ENCODE measurements at places on chromosomes 7 and 10.

GRCh38 chr7:101174322-101174854 lies 5.7 kb downstream of the NAT16 start:
- peaks cover 10% of the 10 kb centered on the region for H3K36me3 ChIP-seq
- peak overlapping the region; percentile 67 for H3K4me3 ChIP-seq
- H3K4me1 ChIP-seq, result peaks cover 38% of the 10 kb centered on the region
- no peak for DNase-seq

DNA sequence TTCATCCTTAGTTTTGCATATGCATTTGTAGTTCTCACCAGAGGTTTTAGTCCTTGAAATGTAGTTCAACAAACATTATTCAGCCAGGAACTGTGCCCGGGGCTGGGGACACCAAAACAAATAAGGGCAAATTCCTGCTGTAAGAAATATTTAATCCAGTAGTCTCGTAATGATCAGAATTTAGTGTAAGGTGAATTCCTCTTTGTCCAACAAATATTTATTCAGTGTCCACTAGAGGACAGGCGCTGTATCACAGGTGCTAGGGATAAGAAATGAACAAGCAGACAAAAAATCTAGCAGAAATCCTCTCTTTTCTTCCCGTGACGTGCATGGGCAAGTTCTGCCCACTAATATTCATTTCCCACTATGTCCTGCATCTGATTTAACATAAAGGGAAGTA lies 17.6 kb downstream of the LGI1 start:
- H3K4me1 ChIP-seq, result no peaks in the 10 kb centered on the region
- no peak overlapping the region for H3K27ac ChIP-seq
- no peaks in the 10 kb centered on the region for H3K36me3 ChIP-seq

DNA sequence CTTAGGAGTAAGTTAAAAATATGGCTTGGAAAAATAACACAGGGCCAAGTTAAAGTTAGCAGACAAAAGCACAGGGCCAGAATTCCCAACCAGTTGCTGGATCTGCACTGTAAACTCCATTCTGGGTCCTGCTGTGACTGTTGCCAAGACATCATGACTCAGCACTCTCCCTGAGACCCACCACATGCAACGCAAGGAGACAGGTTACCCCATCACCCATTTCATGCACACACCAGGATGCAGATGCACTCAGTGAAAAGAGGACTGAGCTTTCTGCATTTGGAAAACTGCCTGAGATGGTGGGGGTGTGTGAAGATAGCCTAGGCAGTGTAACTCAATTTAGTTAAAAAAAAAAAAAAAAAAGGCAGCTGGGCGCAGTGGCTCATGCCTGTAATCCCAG lies 97.6 kb upstream of the ZNF438 start:
- no peaks in the 10 kb centered on the region for H3K36me3 ChIP-seq
- no peak overlapping the region for H3K27ac ChIP-seq
- H3K4me3 ChIP-seq, result no peak overlapping the region

- peak overlapping the region; percentile 73 for H3K27ac ChIP-seq
- no peak overlapping the region for H3K4me3 ChIP-seq
- no peaks in the 10 kb centered on the region for H3K27me3 ChIP-seq
- H3K36me3 ChIP-seq, result no peaks in the 10 kb centered on the region
Measured at GRCh38 chr10:5752301-5752871, 60.8 kb downstream of the GDI2 start.

DNA sequence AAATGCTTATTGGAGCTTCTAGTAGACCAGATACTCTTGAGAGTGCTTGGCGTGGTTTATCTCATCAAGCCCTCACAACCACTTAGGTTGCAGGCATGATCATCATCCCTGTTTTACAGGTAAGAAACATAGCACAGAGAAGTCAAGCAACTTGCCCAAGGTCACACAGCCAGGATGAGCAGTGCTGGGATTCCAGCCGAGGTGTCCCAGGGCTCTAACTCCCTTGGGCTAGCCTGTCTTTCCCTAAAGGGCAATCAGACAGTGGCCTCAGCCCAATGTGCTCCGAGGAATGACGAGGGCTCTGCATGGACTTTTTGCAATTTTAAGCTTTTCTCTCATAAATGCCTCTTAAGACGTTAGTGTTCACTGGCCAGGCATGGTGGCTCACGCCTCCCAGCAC lies 39.9 kb upstream of the SPDYE3 start:
- no peaks in the 10 kb centered on the region for H3K27me3 ChIP-seq
- no peak overlapping the region for H3K4me3 ChIP-seq
- H3K4me1 ChIP-seq, result peaks cover 17% of the 10 kb centered on the region
- no peaks in the 10 kb centered on the region for H3K36me3 ChIP-seq

- H3K27me3 ChIP-seq, result no peaks in the 10 kb centered on the region
- H3K27ac ChIP-seq, result peak overlapping the region; percentile 94
- DNase-seq, result no peak
- H3K36me3 ChIP-seq, result peaks cover 7% of the 10 kb centered on the region
Measured at GRCh38 chr7:127586346-127586745, 950 bp upstream of the GCC1 start.

DNA sequence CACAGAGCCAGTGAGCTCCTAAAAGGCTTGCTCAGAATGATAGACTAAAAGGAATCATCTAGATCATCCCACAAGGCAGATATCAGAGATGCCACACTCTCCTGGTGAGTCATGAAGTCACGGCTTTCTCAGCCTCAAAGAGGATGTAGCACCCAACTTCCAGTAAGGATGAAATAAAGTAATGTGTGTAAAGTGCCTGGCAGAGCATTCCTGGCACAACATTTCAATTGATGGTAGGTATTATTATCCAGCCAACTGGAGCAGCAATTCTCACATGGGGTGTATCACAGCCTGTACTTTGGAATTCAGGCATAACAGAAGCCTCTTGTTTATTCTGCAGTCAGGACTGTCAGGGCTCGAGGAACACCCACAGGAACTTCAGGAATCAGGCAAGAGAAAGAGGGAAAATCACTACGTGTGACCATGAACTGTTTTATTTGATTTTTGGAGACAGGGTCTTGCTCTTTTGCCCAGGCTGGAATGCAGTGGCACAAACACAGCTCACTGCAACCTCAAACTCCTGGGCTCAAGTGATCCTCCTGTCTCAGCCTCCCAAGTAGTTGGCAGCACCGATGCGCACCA lies 5.3 kb upstream of the NAT16 start:
- H3K27me3 ChIP-seq, result peaks cover 42% of the 10 kb centered on the region
- peaks cover 2% of the 10 kb centered on the region for H3K4me1 ChIP-seq
- peaks cover 8% of the 10 kb centered on the region for H3K36me3 ChIP-seq
- no peak overlapping the region for H3K4me3 ChIP-seq
- H3K27ac ChIP-seq, result no peak overlapping the region

DNA sequence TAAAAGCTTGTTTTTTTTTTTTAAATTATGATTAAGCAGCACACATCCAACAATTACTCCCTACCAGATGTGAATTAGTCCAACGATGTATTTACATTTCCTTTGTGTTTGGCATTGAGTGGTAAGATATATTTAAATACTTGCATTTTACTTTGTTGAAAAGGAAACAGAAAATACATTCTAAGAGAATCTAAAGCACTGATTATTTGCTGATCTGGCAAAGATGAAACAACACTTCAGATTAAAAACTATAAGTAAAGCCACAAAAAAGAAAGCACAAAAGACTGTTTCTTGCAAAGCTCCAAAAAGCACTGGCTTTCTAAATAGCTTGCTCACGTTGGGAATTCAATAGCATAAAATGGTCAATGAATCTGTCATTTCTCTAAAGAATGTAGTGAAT lies 466.5 kb downstream of the PHTF2 start:
- H3K4me1 ChIP-seq, result no peaks in the 10 kb centered on the region
- H3K36me3 ChIP-seq, result no peaks in the 10 kb centered on the region
- peaks cover 5% of the 10 kb centered on the region for H3K27me3 ChIP-seq
- H3K4me3 ChIP-seq, result no peak overlapping the region
- no peak overlapping the region for H3K27ac ChIP-seq

DNA sequence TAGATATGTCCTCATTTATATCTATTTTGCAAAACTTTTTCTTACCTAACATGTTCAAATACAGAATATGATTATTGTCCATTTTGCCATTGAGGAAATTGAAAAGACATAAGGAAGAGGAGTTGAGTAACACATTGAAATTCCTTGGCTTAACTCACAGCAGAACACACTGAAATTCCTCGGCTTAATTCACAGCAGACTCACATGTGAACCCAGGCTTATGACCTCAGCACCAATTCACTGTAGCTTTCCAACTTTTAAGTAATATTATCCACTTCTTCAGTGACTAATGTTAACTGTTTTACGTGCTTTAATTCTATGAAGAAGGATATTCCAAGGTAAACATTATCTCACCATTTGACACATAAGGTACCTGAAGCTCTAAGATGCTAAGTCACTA lies 597.5 kb upstream of the PFKP start:
- no peaks in the 10 kb centered on the region for H3K4me1 ChIP-seq
- peaks cover 4% of the 10 kb centered on the region for H3K27me3 ChIP-seq
- no peak for DNase-seq
- no peaks in the 10 kb centered on the region for H3K36me3 ChIP-seq
- H3K4me3 ChIP-seq, result no peak overlapping the region

DNA sequence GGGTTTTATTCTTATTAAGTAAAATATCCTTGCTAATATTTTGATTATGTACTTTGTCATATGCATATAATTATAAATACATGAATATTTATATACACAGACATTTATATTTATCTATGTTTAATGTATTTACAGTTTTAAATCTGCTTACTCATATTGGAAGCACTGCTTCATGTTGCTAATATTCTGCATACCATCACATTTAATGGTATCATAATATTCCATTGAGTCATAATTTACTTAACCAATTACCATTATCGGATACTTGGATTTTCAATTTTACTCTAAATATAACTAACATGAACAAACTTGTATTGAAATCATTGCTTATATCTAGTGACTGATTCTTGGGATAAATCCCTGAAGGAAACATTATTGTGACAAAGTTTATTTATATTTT lies 155.2 kb downstream of the MBL2 start:
- H3K4me1 ChIP-seq, result no peaks in the 10 kb centered on the region
- no peaks in the 10 kb centered on the region for H3K27me3 ChIP-seq
- no peak for DNase-seq

DNA sequence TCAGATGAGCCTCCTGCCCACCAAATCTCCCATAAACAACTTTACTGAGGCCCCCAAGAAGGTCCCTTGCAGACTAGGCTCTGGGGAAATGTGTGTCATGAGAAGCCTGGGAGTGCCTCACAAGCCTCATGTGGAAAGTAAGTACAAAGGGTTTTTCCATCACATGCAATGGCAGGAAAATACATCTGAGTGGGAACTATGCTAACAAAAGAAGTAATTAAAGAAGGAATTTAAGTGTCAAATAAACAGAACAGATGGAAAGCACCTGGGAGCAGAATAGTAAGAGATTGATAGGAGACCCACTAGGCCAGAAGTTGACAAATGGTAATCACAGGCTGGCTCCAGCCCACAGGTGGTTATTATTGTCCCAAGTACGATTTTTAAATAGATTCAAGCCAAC lies 20.5 kb downstream of the GSAP start:
- H3K27ac ChIP-seq, result no peak overlapping the region
- H3K4me3 ChIP-seq, result no peak overlapping the region
- no peaks in the 10 kb centered on the region for H3K27me3 ChIP-seq
- peaks cover 23% of the 10 kb centered on the region for H3K4me1 ChIP-seq

GRCh38 chr10:71316056-71316785 lies 2.8 kb upstream of the SLC29A3 start:
- H3K36me3 ChIP-seq, result no peaks in the 10 kb centered on the region
- no peak for DNase-seq
- peaks cover 8% of the 10 kb centered on the region for H3K4me1 ChIP-seq
- peak overlapping the region; percentile 16 for H3K27ac ChIP-seq

DNA sequence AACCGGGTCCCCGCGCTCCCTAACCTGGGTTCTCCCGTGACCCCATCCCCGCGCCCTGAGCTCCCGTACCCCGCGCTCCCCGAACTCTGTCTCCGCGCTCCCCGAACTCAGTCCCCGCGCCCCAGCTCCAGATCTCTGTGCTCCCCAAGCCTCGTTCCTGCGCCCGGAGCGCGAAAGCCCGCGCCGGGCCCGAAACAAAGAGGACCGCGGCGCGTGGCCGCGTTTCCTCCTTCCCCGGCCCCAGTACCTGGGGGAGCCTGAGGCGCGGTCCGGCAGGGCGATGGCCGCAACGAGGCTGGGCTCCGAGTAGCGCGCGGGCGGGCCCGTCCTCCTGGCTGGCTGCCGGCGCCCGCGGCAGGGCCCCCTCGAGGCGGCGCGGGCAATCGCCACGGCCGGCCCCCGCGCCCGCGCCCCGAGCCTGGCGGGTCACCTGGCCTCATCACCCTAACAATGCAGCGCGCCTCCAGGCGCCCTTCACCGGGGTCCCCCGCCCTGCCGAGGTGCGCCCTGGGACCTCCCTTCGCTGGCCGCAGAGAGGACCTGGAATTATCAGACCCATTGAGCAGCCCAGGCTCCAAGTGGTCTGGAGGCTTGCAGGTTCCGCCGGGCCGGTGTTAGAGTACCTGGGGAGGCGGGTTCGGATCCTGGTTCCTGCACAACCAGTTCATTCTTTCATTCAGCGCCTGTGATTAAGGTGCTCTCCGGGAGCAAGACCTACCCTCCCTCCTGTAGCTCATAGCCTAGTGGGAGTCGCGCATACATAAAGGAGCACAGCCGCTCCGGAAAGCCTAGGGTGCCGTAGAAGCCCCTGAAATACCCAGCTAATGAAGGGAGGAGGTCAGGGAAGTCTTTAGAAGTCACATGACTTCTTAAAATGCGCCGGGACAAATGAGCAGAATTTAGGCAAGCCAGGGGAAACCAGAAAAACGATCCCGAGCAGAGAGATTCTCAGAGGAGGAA lies at the start of gene TNS3:
TSS of gene TNS3 (minus strand) at position 308 of the 960 bp plus-strand sequence. CDS start 142,475 bp downstream, outside the sequence.
- no peaks in the 10 kb centered on the region for H3K36me3 ChIP-seq
- no peak within 1 kb of the TSS for H3K27ac ChIP-seq
- no peak for DNase-seq
- H3K4me3 ChIP-seq, result peak within 1 kb of the TSS; percentile 39
- no peaks in the 10 kb centered on the region for H3K4me1 ChIP-seq
- peaks cover 21% of the 10 kb centered on the region for H3K27me3 ChIP-seq

GRCh38 chr10:121268363-121268762 lies 329.9 kb downstream of the FGFR2 start:
- H3K36me3 ChIP-seq, result no peaks in the 10 kb centered on the region
- no peaks in the 10 kb centered on the region for H3K4me1 ChIP-seq
- H3K4me3 ChIP-seq, result no peak overlapping the region
- no peaks in the 10 kb centered on the region for H3K27me3 ChIP-seq
- H3K27ac ChIP-seq, result no peak overlapping the region

DNA sequence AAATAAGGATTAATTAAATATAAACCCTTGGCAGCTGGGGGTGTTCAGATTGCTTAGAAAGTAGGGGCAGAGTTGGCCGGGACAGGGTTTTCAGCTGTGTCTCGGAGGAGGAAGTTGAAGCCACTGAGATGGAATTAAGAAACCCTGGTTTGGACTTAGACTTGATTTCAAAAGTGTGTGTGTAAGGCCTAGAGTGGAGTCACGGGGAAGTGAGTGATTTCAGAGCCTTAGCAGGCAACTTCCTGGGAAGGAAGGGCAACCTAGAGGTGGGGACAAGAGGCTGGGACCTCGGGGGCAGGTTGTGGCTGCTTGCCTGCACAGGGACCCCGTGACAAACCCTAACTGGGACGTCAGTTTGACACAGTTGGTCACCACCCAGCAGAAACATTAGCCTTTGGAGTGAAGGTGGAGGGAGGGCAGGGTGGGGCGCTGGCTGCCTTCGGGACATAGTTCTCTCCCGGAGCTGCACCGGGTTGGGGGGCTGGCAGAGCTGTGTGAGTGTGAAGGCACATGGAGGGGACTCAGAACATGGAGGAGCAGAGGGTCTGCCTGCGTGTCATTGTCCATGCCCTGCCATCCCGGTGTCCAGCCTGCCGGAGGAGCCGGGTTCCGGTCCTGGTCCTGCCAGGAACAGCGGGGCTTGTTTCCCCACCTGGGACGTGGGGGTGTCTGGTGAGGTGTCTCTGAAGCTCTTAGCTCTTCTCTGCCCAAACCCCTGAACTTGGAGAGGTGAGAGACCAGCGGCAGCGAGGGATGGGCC lies 1.8 kb downstream of the BRI3 start:
- H3K27ac ChIP-seq, result peak overlapping the region; percentile 86
- H3K27me3 ChIP-seq, result no peaks in the 10 kb centered on the region
- no peaks in the 10 kb centered on the region for H3K36me3 ChIP-seq
- H3K4me1 ChIP-seq, result peaks cover 26% of the 10 kb centered on the region
- DNase-seq, result no peak
- H3K4me3 ChIP-seq, result peak overlapping the region; percentile 81
